ENCODE measurements at places on chromosomes 3 and 15.

DNA sequence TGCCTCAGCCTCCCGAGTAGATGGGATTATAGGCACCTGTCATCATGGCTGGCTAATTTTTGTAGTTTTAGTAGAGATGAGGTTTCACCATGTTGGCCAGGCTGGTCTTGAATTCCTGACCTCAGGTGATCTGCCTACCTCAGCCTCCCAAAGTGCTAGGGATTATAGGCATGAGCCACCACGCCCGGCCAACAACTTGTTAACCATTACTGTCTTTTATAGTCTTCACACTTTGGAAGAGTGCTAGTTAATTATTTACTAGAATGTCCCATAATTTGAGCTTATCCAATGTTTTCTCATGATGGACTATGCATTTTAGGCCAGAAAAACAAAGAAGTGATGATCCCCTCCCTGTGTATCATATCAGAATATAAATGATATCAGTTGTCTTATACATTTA lies 288.6 kb upstream of the CBLB start:
- DNase-seq, result no peak

- DNase-seq, result no peak
These were observed 521.0 kb downstream of the NTRK3 start for GRCh38 chr15:87735522-87735921.

GRCh38 chr15:23869396-23869795 lies 182.3 kb upstream of the NDN start:
- DNase-seq, result no peak

GRCh38 chr15:39613271-39613670 lies 32.4 kb downstream of the THBS1 start:
- peak; percentile 60 for DNase-seq

DNA sequence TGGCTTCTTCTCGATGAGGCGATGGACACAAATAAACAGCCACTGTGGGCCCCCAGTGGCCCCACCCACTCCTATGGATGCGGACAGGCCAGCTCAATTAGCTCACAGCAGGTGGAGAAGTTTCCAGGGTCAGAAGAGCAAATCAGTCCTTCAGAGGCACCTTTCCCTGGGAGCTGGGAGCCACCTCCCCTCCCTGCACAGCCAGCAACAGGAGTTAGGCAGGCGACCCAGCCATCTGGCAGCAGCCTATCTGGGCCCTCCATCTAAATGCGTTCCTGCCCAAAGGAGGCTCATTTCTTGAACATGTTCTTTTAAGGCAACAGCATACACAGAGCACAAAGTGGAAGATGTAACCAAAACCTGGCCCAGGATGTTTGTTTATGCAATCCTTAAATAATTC lies 211.9 kb upstream of the ARRDC4 start:
- no peak for DNase-seq

DNA sequence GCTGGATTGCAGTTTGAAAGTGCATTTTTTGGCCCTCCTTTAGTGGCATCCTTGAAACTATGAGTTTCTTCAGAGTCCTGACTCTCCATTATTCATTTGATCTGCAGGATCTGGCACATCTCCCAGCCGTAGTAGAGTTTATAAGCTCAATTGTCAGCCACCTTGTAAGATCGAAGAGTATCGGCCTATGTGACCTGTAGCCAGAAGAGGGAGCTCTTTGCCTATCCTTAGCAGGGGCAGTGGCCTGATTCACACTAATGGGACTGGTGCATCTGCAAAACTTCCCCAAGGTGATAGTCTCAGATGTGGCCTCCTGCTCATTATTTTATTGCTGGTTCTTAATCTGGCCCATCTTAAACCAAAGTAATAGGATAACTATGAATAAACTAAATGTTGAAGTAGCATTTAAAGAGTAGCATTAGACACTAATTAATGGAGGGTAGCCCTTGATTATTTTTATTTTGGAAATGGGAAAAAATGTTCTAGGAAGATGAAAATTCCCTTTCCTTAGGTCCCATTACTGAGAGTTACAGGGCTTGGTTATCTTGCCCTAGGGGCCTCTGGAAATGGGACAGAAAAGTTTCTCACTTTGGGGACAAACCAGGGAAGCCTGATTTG lies 21.2 kb downstream of the GCSAM start:
- DNase-seq, result peak; percentile 76

DNA sequence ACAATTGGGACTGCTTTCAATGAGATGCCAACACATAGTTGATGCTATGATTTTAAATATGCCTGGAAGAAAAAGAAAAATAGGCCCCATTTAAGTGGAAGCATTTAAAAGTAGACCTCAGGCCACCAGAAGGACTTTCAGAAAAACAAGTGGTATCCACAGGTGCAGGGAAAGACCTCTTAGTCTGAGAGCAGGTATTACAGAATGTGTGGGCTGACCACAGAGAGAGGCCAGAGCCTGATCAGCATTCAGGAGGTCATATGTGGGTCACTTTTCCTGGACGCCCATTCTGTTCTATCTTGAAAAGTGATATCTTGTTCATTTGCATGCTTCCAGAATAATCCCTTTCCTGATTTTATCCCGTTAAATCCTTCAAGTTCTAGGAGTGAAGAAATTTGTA lies 95.5 kb downstream of the GABRG3 start:
- no peak for DNase-seq

DNA sequence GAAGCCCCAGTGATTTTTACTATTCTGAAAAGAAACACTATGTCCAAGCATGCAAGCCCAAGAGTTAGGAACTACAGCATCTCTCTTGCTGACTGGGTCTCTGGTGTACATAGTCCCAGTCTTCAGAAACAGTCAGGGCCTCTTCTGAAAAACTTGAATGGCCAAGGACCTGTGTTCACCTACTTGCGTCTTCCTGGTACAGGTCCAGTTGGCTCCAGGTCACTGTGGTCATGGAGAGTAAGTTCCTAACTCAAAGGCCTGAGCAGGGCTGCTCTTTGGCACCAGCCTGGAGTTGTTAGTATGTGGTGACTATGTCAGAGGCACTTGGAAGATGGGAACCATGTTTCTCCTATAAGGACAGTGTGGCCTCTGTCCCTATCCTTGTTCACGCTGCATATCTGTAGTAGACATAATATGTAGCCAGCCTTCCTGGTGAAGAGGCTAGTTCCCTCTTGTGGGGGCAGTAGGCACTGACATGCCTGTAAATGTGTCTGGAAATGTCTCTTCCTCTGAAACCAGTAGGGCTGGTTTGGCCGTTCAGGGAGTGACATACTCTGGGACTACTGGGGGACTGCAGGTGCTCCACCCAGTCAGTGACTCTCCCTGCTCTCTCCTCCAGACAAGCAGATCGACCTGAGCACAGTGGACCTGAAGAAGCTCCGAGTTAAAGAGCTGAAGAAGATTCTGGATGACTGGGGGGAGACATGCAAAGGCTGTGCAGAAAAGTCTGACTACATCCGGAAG lies 2.6 kb upstream of the RBM15B start:
- DNase-seq, result peak; percentile 22

- DNase-seq, result peak; percentile 27
These were observed 17.4 kb downstream of the GPR160 start for GRCh38 chr3:170055209-170055608.

DNA sequence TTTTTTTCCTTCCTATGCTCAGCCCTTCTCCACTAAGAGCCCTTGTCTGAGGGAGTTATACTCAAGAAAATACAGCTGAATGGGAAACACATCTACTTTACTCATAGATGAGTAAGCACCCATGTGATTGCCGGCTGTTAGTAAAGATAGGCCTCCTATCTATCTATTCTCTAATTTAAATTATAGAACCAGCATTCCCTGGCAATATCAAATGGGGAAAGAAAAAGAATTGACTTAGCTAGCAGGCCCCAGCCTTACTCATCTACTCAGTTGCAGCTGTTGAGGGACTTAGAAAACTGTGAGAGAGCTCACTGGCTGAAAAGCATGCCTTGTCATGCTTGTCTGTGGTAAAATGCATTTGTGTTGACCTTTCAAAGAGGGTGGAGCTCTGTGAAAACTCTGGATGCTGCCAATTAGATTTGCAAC lies 116.9 kb upstream of the LRRFIP2 start:
- DNase-seq, result peak; percentile 76

GRCh38 chr3:50345586-50346234 lies at the start of gene ZMYND10:
Gene ZMYND10, minus strand, starts transcription at chr3:50345732. Its CDS starts 153 bp downstream, at chr3:50345579.
- peak; percentile 45 for DNase-seq

GRCh38 chr3:125331243-125331642 lies 43.9 kb downstream of the ZNF148 start:
- DNase-seq, result no peak

GRCh38 chr3:105771392-105771791 lies 97.4 kb downstream of the CBLB start:
- DNase-seq, result no peak

- no peak for DNase-seq
These were observed 884.0 kb upstream of the CADM2 start for GRCh38 chr3:84074767-84075166.
